Natural killer cell (primary cell): ENCODE measurements at places on chromosomes 3 and 15.

DNA sequence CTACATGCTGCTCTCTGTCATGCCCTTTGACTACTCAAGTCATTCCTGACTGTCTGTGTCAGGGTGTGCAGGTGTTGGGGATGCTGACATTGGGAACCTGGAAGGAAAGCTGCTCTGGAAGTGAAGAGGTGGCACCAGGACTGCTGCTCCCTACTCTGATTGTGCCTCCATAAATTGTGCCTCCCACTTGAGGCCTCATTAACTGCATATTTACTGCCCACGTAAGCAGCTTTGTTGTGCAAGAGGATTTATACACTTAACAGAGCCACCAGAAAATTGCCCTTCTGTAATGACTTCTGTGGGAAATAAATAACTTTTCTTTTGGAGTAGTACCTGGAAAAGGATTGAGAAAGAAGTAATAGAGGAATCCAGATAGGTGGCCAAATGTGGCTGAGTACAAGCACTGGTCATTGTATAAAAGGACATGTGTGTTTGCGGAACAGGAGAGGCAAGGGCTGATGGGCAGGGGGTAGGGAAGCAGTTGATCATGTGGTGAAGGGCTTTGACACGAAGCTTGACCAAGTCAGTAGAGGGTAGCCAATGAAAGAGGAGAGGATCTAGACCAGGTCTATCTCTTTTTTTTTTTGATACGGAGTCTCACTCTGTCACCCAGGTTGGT lies 24.8 kb downstream of the IL20RB start:
- H3K4me1 ChIP-seq, result no peaks in the 10 kb centered on the region
- no peaks in the 10 kb centered on the region for H3K27me3 ChIP-seq
- no peak overlapping the region for H3K4me3 ChIP-seq
- no peak for DNase-seq

GRCh38 chr3:158725348-158726011 lies 6.8 kb downstream of the RARRES1 start:
- no peaks in the 10 kb centered on the region for H3K27me3 ChIP-seq
- H3K4me3 ChIP-seq, result no peak overlapping the region
- H3K4me1 ChIP-seq, result peaks cover 4% of the 10 kb centered on the region
- no peaks in the 10 kb centered on the region for H3K36me3 ChIP-seq
- no peak for DNase-seq
- no peak overlapping the region for H3K27ac ChIP-seq

GRCh38 chr15:50675535-50676144 lies 11.0 kb downstream of the TRPM7 start:
- DNase-seq, result no peak
- peak overlapping the region; percentile 25 for H3K27ac ChIP-seq
- H3K36me3 ChIP-seq, result peaks cover 3% of the 10 kb centered on the region
- no peaks in the 10 kb centered on the region for H3K4me1 ChIP-seq
- no peak overlapping the region for H3K4me3 ChIP-seq

DNA sequence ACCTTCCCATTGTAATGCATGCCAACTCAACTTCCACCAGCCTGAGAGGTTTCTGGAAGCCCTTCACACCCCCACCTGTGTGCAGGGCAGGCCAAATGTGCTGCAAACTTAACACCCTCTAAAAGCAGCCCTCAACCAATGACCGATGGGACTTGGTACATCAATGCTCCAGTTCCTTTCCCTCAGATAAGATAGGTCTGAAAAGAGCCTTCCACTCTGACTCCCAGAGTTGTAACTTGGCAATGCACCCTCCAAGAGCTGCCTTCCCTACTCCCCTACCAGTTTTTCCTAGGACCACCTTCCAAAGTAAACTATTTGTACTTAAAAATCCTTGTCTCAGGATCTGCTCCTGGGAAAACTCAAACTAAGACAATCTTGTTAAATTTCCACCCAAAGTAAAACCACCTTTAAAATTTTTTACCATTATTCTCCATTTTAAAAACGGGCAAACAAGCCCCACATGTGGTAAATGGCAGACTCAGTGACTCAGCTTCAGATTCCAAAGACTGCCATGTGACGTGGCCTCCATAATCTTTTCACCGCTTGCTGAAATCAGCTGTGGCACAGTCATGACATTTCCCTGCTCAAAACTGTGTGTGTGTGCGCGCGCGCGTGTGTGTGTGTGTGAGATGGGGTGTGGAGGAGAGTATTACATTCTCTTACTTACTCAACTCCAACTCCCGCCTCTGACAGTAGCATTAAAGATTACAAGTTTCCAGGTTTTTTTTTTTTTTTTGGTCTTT lies 17.2 kb downstream of the RASGRP1 start:
- H3K4me1 ChIP-seq, result peaks cover 3% of the 10 kb centered on the region
- no peak overlapping the region for H3K4me3 ChIP-seq
- DNase-seq, result no peak

DNA sequence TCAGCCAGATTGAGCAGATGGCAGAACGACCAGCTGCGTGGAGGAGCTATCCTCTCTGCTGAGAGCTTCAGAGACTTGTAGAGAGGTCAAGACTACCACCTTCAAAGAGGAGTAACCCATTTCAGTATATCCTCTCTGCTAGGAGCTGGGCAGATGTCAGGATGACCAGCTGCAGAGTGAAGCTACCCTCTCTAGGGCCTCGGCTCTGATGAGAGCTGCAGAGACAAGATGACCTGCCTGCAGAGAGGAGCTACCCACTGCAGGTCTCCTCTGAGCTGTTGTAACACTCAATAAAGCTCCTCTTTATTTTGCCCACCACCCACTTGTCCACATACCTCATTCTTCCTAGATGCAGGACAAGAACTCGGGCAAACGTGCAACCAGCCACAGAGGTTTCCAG lies 1522.7 kb downstream of the OTOL1 start:
- no peak overlapping the region for H3K27ac ChIP-seq
- H3K27me3 ChIP-seq, result no peaks in the 10 kb centered on the region
- DNase-seq, result no peak
- no peaks in the 10 kb centered on the region for H3K4me1 ChIP-seq
- no peaks in the 10 kb centered on the region for H3K36me3 ChIP-seq
- no peak overlapping the region for H3K4me3 ChIP-seq

- H3K4me3 ChIP-seq, result no peak overlapping the region
- no peak for DNase-seq
- no peaks in the 10 kb centered on the region for H3K36me3 ChIP-seq
- H3K27ac ChIP-seq, result no peak overlapping the region
- H3K27me3 ChIP-seq, result no peaks in the 10 kb centered on the region
These were observed 5.5 kb upstream of the NR2E3 start for GRCh38 chr15:71804695-71805470.

DNA sequence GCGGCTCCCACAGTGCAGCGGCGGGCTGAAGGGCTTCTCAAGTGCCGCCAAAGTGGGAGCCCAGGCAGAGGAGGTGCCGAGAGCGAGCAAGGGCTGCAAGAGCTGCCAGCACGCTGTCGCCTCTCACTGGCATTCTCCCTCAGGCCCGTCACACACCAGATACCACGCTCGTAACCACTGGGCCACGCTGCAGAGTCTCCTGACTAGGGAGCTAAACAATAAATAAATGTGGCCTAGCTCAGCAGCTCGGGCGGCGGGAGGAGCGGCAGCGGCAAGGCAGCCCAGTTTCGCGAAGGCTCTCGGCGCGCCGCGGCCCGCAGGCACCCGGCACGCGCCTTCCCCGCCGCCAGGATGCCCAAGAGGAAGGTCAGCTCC lies 55.9 kb upstream of the FAM174B start:
- H3K36me3 ChIP-seq, result no peaks in the 10 kb centered on the region
- H3K27ac ChIP-seq, result no peak overlapping the region
- H3K4me1 ChIP-seq, result peaks cover 8% of the 10 kb centered on the region
- DNase-seq, result no peak
- no peak overlapping the region for H3K4me3 ChIP-seq

DNA sequence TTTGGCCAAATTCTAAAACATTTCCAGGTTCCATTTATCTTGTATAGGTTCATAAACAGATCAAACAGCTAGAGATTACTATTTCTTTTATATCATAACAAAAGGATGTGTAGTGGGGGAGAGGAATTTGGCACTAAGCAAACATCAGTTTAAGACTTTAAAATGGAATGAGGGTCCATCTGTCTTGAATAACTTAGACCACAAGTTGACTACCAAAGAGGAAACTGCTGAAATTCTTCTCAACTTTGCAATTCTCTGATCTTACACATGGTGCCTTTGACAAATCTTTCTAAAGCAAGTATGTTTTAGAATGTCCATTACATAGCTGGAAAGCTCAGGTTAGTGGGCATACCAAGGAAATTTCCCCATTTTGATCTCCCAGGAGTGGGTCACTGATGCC lies 140.5 kb upstream of the ADAMTS9 start:
- no peak overlapping the region for H3K4me3 ChIP-seq
- H3K27me3 ChIP-seq, result no peaks in the 10 kb centered on the region
- no peak for DNase-seq
- H3K36me3 ChIP-seq, result no peaks in the 10 kb centered on the region
- H3K4me1 ChIP-seq, result no peaks in the 10 kb centered on the region

GRCh38 chr3:191628571-191628970 lies 167.6 kb downstream of the PYDC2 start:
- no peaks in the 10 kb centered on the region for H3K36me3 ChIP-seq
- no peak for DNase-seq
- H3K27ac ChIP-seq, result no peak overlapping the region
- H3K27me3 ChIP-seq, result no peaks in the 10 kb centered on the region

DNA sequence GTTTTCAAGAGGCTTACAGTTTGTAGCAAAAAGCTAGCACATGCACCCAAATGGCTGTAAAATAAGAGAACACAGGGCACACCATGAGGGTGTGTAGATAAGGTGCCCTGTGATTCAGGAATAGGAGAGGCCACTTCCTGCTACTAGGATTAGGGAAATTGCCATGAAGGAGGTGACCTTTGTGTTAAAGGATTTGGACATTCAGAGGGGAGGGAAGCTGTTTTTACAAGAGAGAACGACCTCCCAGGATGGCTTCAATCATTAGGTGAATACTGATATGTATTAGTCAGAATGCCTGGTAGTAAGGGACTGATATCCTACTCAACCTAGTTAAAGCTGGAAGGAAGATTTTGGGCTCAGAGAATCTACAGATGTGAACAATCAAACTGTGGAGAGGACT lies 35.7 kb upstream of the ABHD17C start:
- no peak for DNase-seq
- no peaks in the 10 kb centered on the region for H3K4me1 ChIP-seq
- H3K27ac ChIP-seq, result no peak overlapping the region
- H3K4me3 ChIP-seq, result no peak overlapping the region
- no peaks in the 10 kb centered on the region for H3K27me3 ChIP-seq
- H3K36me3 ChIP-seq, result no peaks in the 10 kb centered on the region

DNA sequence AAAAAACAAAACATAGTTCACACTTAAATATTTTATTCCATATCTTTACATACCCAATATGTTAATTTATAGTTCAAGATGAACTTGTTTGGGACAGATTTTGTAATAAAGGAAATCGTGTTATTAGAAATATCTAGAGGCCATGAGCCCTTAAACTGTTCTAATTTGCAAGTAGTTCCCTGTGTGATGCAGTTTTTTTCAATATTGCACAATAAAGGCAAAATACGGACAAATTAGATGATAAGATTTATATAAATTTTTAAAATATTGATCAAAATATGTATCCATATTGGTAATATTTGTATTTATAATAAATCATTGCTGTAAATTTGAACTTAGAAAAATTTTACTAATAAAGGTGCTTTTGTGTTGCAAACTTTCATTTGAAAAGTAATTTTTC lies 23.8 kb downstream of the CTNNB1 start:
- DNase-seq, result no peak
- peaks cover 6% of the 10 kb centered on the region for H3K4me1 ChIP-seq
- H3K27me3 ChIP-seq, result no peaks in the 10 kb centered on the region
- peaks cover 37% of the 10 kb centered on the region for H3K36me3 ChIP-seq
- no peak overlapping the region for H3K4me3 ChIP-seq
- H3K27ac ChIP-seq, result no peak overlapping the region

DNA sequence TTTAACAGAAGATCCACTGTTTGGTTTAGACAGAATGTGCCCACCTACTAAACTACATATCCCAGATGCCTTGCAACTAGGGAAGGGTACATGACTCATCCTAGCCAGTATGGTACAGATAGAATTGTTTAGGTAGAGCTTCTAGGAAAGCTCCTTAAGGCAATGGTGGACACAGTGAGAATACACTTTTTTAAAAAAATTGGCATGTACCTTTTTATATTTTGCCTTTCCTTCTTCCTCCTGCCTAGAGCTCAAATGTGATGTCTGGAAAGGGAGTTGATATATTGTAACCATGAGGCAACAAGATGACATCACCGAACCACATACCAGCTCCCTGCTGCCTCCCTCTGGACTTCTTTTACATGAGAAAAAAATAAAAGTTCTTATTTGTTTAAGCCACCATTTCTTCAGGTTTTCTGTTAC lies 14.4 kb upstream of the C3orf80 start:
- H3K27ac ChIP-seq, result no peak overlapping the region
- no peaks in the 10 kb centered on the region for H3K27me3 ChIP-seq
- H3K4me3 ChIP-seq, result no peak overlapping the region
- H3K36me3 ChIP-seq, result no peaks in the 10 kb centered on the region
- no peak for DNase-seq

- no peaks in the 10 kb centered on the region for H3K36me3 ChIP-seq
- peak within 1 kb of the TSS; percentile 70 for H3K4me3 ChIP-seq
- H3K4me1 ChIP-seq, result peaks cover 71% of the 10 kb centered on the region
- H3K27me3 ChIP-seq, result no peaks in the 10 kb centered on the region
- H3K27ac ChIP-seq, result peak within 1 kb of the TSS; percentile 92
These were observed at the start of gene RFTN1 for GRCh38 chr3:16513141-16514020. RFTN1 (minus strand) TSS chr3:16513699; CDS start chr3:16493869, 19,830 bp downstream.

- H3K27ac ChIP-seq, result no peak overlapping the region
- DNase-seq, result no peak
- no peak overlapping the region for H3K4me3 ChIP-seq
- no peaks in the 10 kb centered on the region for H3K36me3 ChIP-seq
- no peaks in the 10 kb centered on the region for H3K4me1 ChIP-seq
- no peaks in the 10 kb centered on the region for H3K27me3 ChIP-seq
These were observed 131.4 kb upstream of the LINGO1 start for GRCh38 chr15:77764095-77764494.

GRCh38 chr3:119783255-119783654 lies 1.4 kb downstream of the NR1I2 start:
- no peak overlapping the region for H3K4me3 ChIP-seq
- no peak for DNase-seq
- H3K27ac ChIP-seq, result no peak overlapping the region
- H3K4me1 ChIP-seq, result no peaks in the 10 kb centered on the region

- DNase-seq, result no peak
- no peak overlapping the region for H3K4me3 ChIP-seq
- no peaks in the 10 kb centered on the region for H3K27me3 ChIP-seq
- H3K27ac ChIP-seq, result peak overlapping the region; percentile 73
These were observed 24.5 kb downstream of the IQGAP1 start for GRCh38 chr15:90412356-90413194.

DNA sequence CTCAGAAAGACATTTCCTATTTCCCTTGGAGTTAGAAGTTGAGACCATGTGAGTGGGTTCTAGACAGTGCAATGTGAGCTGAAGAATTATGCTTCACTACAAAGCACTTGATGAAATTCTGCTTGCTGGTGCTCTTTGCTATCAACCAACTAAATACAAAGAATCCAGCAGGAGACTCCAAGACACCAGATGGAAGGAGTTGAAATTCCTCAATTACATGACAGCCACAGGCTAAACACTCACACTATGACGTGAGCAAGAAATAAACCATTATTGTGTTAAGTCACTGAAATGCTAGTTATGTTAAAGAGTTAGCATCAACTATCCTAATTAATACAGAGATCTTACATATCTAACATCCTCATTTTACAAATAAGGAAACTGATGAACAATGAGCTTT lies 8.2 kb upstream of the MAP4 start:
- no peak overlapping the region for H3K27ac ChIP-seq
- H3K4me1 ChIP-seq, result no peaks in the 10 kb centered on the region
- DNase-seq, result no peak

- no peak overlapping the region for H3K4me3 ChIP-seq
- no peak for DNase-seq
- H3K27ac ChIP-seq, result no peak overlapping the region
- no peaks in the 10 kb centered on the region for H3K36me3 ChIP-seq
These were observed 52.1 kb downstream of the BDH1 start for GRCh38 chr3:197503652-197504051.
